ENCODE measurements at places on chromosomes 1 and 21.

DNA sequence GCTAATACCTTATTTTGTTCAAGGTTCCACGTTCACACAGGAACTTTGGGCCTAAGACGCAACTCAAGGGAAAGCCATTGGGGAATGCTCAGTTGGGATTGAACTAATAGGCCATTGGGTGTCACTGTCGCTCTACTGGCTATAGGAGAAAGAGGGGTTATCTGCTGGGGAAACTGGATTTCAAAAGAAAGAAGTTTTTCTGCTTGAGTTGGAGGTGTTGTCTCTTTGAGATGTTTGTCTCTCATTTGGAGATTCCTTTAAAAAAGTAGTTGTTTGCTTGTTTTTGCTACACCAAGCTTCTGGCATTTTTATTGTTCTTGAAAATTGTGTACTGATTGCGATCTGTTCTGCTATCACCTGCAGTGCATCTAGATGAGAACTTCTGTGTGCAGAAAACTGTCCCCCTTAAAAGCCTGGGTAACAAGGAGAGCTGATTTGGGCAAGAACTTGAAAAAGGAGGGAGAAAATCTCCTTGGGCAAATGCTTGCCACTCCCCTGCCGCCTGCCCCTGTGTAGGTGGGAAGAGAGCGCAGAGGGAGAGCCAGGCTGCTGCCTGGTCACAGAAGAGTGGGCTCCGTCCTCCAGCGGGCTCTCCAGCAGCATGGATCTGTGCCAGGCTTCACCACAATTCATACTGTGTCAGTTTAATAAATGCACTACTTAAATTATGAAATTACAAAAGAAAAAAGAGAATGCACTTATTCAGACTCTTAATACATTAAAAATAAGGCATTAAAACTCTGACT is 39.9 kb downstream of the PEX14 start:
- DNase-seq, result no peak

DNA sequence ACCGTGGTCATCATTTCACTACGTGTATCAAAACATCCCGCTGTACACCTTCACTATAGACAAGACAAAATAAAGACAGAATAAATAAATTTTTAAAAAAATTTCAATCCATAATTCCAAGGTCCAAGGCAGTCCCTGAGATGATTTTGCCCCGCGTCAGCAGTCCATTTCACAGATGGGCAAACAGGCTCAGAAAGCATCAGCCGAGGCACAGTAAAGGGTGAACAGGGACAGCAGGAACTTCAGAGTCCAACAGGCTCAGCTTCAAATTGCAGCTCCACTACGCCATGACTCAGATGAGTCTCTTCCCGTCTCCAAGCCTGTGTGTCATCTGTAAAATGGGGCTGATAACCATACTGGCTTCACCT is 15.0 kb downstream of the MATN1 start:
- DNase-seq, result no peak

DNA sequence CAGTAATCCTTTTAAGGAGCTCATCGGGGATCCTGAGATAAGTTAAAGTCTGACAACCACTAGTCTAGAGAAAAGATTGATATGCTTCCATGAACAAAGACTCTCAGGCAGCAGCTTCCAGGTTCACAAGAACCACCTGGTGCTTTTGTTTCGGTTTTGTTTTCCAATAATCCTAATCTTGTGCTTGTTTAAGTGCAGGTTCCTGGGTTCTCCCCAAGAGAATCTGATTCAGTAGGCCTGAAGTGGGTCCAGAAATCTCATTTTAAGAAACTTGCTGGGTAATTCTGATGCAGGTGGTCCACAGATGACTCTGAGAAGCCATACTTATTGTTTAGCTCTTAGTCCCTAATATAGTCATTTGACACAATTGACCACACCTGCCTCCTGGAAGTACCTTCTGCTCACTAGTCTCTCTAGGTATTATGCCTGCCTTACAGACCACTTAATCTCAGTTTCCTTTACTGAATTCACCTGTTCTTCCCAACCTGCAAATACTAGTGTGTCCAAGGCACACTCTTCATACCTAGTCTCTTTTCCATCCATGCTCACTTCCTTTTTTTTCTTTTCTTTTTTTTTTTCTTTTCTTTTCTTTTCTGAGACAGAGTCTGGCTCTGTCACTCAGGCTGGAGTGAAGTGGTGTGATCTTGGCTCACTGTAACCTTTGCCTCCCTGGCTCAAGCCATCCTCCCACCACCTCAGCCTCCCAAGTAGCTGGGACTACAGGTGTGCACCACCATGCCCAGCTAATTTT is 20.5 kb upstream of the FRRS1 start:
- no peak for DNase-seq

DNA sequence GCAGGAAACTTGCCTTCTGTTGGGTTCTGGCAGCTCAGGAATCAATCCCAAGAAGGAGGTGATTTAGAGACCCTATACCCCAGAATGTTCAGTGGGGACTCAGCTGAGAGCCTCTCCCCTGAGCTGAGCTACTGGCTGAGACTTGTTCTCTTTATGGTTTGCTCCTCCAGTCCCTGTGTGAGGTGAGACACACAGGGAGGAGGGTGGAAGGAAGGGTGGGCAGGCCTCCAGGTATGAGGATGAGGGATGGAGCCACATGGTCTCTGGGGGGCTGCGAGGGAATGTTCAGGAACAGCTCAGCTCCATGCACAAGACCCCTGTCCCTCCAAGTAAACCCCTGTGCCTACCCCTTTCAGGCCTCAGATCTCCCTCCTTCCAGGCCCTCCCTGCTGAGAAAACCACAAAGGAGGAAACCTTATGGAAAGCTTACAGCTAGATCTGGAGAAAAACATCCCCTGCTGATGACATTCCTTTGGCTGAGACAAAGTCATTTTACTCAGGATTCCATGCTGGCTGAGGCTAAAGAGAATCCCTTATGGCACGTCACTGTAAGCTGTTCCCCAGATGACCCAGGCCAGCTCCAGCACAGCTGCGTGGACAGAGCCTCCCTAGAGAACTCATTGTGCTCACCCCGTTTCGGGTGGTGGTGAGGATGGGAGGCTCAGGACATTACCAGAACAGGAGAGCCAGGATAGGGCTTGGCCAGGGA is 91.5 kb upstream of the IPO9 start:
- no peak for DNase-seq

DNA sequence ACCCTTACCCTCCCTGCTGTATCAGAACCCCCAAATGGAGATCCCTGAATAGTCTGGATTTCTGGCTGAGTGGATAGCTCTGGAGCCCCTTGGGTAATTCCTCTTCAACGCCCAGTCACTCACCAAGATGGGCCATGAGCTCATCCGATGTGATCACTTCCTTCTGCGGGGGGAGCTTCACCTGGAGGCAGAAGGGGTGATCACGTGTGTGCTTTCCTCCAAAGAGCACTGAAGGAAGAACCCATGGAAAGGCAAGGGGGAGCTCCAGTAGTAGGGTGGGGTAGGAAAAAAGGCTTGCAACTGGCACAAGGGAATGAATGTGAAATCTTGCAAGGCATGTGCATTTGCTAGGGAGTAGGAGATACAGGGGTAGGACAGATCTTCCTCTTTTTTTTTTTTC is 5.1 kb downstream of the MINDY1 start:
- DNase-seq, result no peak

Data from T-cell (primary cell).